ENCODE measurements at places on chromosomes 7 and 10.

DNA sequence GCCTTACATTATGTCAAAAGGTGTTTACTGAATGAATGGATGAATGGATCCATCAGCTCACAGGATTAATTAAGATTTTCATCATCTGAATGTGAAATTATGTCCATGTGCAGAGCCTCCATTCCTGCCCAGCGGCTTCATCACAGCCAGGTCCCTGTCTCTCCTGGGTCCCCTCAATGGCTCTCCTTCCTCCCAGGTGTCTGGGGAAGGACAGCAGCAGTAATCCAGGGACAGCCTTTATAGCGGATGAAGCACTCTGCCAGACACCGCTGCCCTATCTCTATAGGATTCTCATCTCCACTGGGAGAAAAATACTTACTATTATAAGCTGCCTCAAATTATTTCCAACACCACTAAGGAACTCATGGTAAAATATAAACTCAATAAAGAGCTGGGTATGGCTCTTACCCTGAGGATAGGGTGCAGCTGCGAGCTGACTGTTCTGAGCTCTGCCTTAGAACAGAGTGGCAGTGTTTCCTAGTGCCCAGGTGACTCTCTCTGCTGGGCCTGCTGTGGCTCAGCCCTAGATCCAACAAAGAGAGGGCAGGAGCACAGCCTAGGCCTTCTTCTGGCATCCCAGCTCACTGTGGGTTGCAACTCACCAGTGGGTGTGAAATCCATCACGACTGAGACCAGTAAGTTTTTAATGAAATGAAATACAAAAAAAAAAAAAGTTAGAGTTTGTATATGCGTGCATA, 38.3 kb downstream of the GPRIN2 start:
- DNase-seq, result no peak

GRCh38 chr10:299969-300368, 164.7 kb downstream of the ZMYND11 start:
- DNase-seq, result no peak

GRCh38 chr7:103680161-103681144, 234.4 kb upstream of the SLC26A5 start:
- no peak for DNase-seq

DNA sequence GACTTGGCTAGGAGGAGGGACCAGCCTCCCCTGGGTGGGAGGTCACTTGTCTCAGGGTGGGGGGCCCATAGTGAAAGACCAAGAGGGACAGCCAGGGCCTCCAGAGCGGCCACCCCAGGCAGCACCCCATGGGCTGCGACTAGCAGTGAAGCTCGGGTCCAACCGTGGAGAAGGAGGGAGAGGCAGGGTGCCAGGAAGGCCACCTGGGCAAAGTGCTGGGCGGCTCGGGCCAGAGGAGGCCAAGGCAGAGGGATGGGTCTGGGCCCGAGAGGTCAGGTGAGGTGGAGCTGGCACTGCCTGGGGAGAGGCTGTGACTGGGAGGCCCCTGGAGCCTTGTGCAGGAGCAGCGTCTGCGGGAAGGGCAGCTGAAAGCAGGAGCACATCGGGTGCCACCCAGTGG, 41.8 kb downstream of the CLRN3 start:
- no peak for DNase-seq

- DNase-seq, result no peak
These were observed 467.1 kb upstream of the STEAP1 start for GRCh38 chr7:89687211-89687610.

DNA sequence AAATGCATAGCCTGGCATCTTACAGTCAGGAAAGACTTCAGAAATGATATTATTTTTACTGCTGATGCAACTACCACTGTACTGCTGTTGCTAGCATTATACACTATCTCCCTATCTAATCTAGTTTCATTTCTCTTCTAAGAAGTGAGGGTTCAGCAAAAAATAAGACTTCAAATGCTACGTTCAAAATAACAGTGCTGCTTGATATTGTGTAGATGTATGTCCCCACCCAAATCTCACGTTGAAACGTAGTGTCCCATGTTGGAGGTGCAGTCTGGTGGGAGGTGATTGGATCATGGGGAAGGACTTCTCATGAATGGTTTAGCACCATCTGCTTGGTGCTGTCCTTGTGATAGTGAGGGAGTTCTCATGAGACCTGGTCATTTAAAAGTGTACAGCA, 129.4 kb downstream of the ANK3 start:
- no peak for DNase-seq

GRCh38 chr7:46168671-46169383, 247.8 kb upstream of the IGFBP3 start:
- DNase-seq, result no peak

DNA sequence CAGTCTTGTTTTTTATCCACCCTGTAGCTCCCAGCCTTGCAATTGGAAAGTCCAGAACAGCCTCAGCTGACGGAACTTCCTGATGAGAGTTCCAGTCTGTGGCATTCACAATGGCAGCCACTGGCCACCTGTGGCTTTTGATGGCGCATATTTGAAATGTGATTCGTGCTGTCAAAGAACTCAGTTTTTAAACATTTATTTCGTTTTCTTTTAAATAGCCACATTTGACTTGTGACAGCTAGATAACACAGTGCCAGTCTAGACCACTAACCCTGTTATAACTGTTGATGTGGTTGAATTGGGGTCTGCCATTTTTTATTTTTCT, 97.3 kb downstream of the INPP5A start:
- DNase-seq, result no peak

- no peak for DNase-seq
These were observed 1.4 kb upstream of the OSBPL3 start for GRCh38 chr7:24981171-24981951.

GRCh38 chr10:17910125-17910789, 41.5 kb upstream of the SLC39A12 start:
- no peak for DNase-seq

GRCh38 chr10:90847436-90847835, 10.4 kb downstream of the HTR7 start:
- no peak for DNase-seq

- no peak for DNase-seq
These were observed 82.9 kb downstream of the CADPS2 start for GRCh38 chr7:122803323-122803722.

DNA sequence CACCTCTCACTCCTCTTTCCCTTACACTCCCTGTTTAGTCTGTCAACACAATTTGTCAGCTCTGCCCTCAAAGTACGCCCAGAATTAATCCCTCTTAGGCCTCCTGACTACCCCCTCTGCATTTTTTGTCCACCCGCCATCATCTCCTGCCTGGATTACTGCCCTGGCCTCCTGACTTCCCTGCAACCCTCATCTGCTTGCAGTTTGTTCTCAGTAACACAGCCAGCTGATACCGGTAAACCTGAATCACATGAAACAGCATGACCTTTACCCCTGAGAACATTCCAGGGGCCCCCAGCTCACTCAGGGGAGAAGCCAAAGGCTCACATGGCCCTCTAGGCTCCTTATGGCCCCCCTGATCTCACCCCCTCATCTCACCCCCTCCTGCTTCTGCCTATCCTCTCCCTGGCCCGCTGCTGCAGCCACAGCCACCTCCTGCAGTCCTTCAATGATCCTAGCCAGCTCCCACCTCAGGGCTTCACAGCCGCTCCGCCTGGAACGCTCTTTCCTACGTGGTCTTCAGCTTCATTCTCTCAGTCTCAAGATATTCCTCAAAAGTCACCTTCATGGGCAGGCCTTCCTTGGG, 8.9 kb downstream of the C10orf53 start:
- no peak for DNase-seq

- DNase-seq, result no peak
These were observed 179.5 kb upstream of the ITGB1 start for GRCh38 chr10:33137356-33138005.

GRCh38 chr10:119633538-119634218, 17.5 kb upstream of the BAG3 start:
- no peak for DNase-seq

GRCh38 chr10:4527281-4527970, 298.6 kb upstream of the AKR1E2 start:
- no peak for DNase-seq

DNA sequence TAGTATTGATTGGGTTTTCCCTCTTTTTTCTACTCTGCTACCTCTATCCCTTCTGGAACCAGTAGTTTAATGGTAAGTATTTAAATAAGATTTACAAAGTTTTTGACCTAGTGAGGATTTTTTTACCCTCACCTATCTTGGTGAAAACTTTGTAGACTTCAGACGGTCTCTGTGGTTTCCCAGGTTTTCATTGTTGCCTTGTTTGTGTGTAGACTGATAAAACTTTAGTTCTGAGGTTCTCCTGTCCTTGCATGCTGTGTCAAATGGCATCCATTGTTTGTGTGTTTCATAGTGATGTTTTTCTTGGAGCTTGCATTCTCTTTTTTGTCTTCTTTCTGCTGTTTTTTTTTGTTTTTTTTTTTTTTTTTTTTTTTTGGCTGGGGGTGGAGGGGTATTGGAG, 22.6 kb downstream of the ZNRF2 start:
- no peak for DNase-seq

DNA sequence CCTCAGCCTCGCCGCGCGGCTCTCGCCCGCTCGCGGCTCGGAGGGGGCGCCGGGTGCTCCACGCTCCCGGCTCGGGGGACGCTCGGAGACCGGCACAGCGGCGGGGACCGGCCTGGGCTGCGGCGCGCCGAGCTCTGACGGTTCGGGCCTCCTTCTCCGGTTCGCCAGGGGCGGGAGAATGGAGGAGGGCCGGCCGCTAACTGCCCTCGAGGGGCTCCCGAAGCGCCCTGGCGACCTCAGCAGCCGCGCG, 232 bp upstream of the GRID1 start:
- DNase-seq, result no peak

DNA sequence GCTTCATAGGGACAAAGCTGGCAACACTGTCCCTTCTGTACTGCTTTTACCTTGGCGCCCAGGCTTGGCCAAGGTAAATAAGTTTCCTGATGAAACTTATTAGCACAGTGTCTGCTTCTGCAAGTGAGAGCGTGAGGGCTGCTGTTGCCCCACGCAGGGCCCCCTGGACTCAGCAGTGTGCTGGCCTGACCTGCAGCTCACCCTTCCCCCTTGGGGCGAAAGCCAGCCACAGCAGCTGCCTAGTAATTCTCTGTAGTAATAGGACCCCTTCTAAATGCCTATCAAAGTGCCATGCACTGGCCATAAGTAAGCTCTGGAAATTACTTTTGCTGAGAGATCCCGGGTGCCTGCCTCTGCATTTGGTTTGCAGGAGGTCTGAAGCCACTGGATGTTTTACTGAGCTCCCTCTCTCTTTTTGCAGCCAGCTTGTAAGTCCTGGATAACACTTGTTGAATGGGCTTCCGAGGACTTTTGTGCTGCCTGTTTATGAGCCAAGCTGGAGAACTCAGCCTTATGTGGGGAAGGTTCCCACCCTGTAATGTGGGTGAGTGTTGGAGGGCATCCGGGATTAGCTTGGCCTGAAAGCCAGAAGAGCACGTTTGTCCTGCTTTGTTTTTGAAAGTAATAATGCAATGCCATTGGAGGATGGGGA, 293.9 kb downstream of the C7orf25 start:
- DNase-seq, result no peak

DNA sequence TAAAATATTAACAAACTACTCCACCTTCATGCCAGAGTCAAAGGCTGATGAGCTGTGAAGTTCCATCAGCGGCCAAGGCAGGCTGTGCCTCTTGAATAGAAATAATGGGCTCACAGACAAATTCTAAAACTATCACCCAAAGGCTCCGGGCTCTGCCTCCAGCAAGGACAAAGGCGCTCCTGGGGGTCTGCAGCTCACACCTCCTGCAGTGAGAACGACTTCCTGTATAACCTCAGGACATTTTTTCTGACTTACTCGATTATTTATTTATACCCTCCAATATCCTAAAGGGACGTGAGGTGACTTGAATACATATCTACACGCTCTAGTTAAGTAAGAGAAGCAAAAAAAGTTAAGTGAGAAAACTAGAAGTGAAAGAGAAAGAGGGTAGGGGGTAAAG, 500.7 kb downstream of the CCSER2 start:
- DNase-seq, result no peak

GRCh38 chr10:115710136-115710535, 562.9 kb downstream of the GFRA1 start:
- DNase-seq, result no peak

GRCh38 chr7:32153006-32153405, 82.8 kb upstream of the PDE1C start:
- DNase-seq, result no peak

DNA sequence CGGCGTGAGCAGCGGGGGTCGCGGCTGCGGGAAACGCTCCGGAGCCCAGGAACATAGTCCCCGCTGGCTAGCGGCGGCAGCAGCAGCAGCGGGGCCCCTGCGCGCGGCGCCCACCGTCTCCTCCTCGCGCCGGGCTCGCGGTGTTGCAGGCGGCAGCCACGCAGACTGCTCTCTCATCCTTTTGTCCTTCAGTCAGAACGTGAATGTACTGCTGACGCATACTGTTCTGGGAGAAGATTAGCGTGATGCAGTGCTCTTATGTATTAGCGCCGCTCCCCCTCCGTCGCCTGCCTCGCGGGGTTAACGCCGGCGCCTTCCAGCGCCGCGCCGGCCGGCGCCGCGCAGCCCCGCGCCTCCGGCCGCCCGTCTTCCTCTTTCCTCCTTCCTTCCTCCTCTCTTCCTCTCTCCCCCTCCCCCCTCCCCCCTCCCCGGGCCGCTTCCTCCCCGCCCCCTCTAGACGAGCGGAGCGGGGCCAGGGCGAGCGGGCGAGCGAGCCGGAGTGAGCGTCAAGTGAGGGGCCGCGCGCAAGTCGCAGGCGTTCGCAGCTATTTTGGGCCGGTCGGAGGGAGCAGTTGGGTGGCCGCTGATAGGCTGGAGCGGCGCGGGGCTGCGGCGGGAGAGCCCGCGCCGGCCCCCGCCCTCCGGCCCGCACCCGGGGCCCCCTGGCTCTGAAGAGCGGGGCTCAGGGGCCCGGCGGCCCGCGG, 816 bp upstream of the LRRC4 start:
- no peak for DNase-seq

DNA sequence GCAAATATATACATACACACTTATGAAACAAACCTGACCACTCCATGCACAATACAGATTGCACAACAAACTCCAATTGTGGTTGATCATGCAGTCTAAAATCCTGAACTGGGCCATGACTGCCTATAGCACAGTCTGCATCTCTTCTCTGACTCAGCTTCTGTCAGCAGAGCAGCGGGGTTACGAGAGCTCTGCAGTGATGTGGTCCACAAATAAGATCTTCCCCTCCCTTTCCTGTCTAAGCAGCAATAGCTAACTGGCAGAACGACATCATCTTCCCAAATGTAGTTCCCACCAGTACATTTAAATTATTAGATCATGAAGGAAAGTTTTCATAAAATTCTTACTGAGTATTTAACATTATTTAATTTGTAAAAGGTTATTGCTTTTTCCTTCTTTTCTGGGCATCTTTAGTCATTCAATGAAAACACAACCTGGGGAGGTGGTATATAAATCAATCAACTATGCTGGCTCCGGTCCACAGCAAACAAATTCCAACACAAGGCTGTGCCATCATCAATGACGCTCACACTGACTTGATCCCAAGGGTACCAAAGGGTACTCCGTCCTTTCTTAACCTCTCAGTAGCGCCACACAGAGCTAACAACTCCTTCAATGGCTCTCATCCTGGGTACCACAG, 17.1 kb downstream of the ARHGAP21 start:
- no peak for DNase-seq

GRCh38 chr10:17841050-17841449, 31.9 kb downstream of the MRC1 start:
- DNase-seq, result no peak
